ENCODE measurements at places on chromosomes 13 and 19.

- DNase-seq, result no peak
These were observed 246.7 kb downstream of the RFC3 start for GRCh38 chr13:34064456-34065205.

GRCh38 chr19:28981518-28981917, 231.4 kb downstream of the UQCRFS1 start:
- no peak for DNase-seq

- DNase-seq, result no peak
These were observed at the start of gene CEACAM21 for GRCh38 chr19:41575998-41576397. Gene CEACAM21, plus strand, starts transcription at chr19:41576166. Its CDS starts 109 bp downstream, at chr19:41576275.

GRCh38 chr19:17137417-17137816, 61.8 kb downstream of the MYO9B start:
- no peak for DNase-seq

GRCh38 chr13:59681636-59682311, 482.0 kb downstream of the DIAPH3 start:
- no peak for DNase-seq

GRCh38 chr13:94822356-94822755, 110.0 kb upstream of the SOX21 start:
- no peak for DNase-seq

DNA sequence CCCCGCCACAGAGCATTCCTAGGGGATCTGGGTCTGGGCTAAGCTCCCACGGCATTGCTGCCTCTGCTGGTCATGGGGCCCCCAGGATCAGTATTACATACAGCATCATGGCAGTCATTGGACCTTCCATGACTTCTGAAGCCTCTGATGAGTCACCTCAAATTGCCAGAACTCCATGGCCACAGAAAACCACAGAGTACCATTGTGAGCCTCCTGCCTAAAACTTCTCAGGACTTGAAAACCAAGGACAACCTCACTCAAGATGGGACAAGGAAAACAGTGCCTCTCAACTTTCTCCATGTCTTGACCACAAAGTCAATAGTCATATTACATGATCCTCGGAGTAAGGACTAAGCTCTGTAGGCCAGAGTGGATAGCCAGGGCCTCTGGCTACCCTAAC, 306.0 kb downstream of the GPC5 start:
- no peak for DNase-seq

- DNase-seq, result no peak
These were observed 24.2 kb downstream of the CCDC169 start for GRCh38 chr13:36273431-36273830.

- no peak for DNase-seq
These were observed 29.7 kb upstream of the RGCC start for GRCh38 chr13:41427666-41428065.

GRCh38 chr13:83508771-83509301, 373.4 kb downstream of the SLITRK1 start:
- DNase-seq, result no peak

DNA sequence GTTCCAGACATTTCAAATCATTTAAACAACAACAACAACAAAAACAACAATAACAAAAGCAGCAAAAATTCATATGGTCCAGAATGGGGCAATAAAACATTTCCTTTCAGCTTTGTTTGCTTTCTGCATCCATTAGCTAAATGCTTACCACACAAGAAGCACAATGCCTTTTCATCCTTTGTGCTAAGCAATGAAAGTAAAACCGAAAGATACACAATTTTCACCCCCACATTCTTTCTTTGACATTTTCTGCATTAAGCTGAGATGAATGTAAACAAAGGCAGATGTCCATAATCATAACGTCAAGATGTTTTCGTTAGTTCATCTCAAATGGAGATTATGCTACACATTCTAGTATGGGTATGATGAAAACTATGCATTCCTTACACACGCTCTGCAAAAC, 568.5 kb downstream of the SLITRK6 start:
- no peak for DNase-seq

GRCh38 chr19:18737337-18737953, 53.7 kb downstream of the COMP start:
- DNase-seq, result no peak

DNA sequence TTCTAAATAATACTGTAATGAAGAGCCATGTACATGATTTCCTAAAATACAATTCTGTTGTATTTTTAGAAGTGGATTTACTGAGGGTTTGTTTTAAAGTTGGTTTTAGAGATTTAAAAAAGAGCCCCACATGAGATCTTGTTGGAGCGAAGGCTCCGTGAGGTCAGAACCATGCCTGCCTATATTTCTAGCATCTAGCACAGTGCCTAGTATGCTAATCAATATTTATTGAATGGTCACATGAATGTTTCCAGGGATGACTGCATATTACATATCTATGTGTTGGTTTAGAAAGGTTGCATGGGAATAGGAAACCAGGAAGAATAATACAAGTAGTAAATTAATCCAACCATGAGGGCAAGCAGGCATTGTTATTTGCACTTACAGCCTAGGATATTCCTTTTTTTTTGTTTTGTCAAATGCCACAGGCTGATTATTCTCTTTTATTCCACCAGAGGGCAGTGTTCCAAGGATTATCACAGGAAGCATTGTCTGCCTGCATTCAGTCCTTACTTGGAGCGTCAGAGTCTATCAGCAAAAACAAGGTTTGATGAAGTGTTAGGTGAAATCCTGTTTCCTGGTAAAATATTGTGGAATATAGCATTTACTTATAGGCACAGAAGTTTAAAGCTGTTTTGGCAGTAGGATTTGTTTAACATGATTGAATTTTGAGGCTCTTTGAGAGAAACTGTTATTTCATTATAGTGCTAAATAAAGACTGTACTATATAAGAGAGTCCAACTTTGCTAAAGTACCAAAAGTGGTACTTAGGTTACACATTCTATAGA, 46.8 kb downstream of the COG3 start:
- no peak for DNase-seq

GRCh38 chr19:46605356-46605821, 4.3 kb downstream of the CALM3 start:
- DNase-seq, result no peak

DNA sequence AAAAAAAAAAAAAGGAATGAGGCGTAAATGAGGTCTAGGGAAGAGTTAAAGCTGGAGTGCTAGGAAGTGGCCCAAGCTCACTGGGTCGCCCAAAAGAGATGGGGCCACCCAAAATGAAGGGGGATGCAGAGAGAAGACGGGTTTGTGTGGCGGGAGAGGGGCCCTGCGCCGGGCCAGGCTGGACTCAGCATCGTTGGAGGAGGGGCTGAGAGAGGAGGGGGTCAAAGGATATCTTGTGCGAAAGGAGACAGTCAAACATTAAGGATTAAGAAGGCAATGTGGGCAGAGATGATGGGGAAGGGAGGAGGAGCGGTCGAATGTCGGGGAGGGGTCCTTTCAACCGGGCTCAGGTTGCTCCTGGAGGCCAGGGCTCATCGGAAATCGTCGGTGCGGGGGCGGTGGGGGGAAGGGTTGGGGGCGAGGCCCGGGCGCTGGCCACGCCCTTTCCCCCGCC, 825 bp upstream of the CARM1 start:
- no peak for DNase-seq

GRCh38 chr13:100724568-100724967, 50.0 kb upstream of the TMTC4 start:
- no peak for DNase-seq

GRCh38 chr13:59510386-59510785, 653.3 kb downstream of the DIAPH3 start:
- no peak for DNase-seq

GRCh38 chr13:47455626-47456025, 545.4 kb downstream of the SUCLA2 start:
- no peak for DNase-seq
